ENCODE measurements at places on chromosomes 7 and 10.

DNA sequence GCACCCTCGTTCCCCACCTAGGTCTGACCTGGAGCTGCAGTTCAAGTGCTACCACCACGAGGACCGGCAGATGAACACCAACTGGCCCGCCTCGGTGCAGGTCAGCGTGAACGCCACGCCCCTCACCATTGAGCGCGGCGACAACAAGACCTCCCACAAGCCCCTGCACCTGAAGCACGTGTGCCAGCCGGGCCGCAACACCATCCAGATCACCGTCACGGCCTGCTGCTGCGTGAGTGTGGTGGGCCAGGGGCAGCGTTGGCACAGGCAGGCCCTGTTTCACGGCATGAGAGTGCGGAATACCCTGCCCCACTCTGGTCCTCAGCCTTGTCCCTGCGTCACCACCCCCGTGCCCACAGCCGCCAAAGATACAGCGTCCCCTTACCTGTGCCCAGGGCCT is 46.6 kb upstream of the PPIF start:
- DNase-seq = no peak

GRCh38 chr10:113273181-113274163 is 279.4 kb upstream of the HABP2 start:
- DNase-seq = no peak

GRCh38 chr7:117017702-117018266 is 64.5 kb downstream of the ST7 start:
- DNase-seq = no peak

DNA sequence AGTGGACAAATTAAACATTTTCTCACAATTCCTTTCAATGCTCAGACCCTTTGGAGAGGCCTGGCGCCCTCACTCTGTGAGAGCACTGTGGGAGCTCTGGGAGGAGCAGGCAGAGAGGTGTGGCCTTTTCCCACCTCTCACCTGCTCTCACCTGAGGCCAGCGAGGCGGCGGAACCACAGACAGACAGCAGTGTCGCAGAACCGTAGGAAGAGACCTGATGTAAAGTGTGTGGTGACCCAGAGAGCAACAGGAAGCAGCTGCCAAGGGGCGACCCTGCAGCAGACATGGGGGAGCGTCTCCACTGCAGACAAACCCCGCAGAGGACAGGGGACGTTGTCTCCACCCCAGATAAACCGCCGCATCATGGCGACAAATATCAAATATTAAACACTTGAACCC is 15.6 kb upstream of the PARP12 start:
- DNase-seq = no peak

- no peak for DNase-seq
These were observed 22.4 kb downstream of the PRSS2 start for GRCh38 chr7:142793156-142793555.

- no peak for DNase-seq
These were observed 34.2 kb upstream of the POM121L12 start for GRCh38 chr7:53001221-53001620.

GRCh38 chr7:114026486-114027089 is 107.8 kb upstream of the PPP1R3A start:
- DNase-seq = no peak

DNA sequence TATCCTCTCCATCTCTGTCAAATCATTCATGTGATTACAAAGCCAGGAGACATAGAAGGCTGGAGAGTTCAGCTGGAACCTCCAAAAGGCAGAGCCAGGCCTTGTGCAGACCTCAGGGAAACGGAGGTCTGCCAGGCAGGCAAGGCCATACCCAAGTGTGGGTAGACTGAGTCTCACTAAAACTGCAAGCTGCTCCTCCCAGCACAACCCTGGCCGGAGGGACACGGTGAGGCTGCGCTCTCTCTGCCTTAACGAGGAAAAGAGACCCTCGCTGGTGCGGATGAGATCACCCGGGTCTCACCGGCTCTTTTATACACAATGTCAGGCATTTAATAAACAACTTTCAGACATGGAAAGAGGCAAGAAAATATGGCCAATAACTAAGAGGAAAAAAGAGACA is 66.1 kb upstream of the INPP5A start:
- no peak for DNase-seq

- no peak for DNase-seq
These were observed at the start of gene ADGRA1 for GRCh38 chr10:133087679-133088178. Gene ADGRA1, plus strand, starts transcription at chr10:133087924. Its CDS starts 986 bp downstream, at chr10:133088910.

- no peak for DNase-seq
These were observed 29.4 kb downstream of the FAM241B start for GRCh38 chr10:69659241-69660038.

DNA sequence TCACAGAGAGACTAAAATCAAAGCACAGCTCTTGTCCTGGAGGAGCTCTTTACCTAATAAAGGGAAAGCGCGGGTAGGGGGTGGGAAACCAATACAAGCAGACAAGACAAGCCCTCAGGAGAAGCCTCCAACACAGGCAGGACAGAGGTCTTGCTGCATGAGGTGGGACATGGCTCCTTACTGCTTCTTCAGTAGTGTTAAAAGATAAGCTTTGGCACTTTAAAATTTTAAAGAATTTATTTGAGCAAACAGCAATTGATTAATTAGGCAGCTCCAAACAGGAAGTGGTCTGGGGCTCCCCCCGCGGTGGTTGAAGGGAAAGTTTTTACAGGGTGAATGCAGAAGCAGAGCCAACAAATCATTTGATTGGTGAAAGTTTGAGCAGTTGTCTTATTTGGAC is 50.3 kb upstream of the MACC1 start:
- no peak for DNase-seq

GRCh38 chr10:13792006-13792405 is 205.2 kb downstream of the PRPF18 start:
- DNase-seq = no peak

- DNase-seq = no peak
These were observed 181.8 kb downstream of the DGKB start for GRCh38 chr7:14720785-14721184.

GRCh38 chr7:48537561-48537960 is 366.3 kb downstream of the ABCA13 start:
- no peak for DNase-seq

GRCh38 chr10:27312854-27313253 is 72.3 kb upstream of the ACBD5 start:
- no peak for DNase-seq

DNA sequence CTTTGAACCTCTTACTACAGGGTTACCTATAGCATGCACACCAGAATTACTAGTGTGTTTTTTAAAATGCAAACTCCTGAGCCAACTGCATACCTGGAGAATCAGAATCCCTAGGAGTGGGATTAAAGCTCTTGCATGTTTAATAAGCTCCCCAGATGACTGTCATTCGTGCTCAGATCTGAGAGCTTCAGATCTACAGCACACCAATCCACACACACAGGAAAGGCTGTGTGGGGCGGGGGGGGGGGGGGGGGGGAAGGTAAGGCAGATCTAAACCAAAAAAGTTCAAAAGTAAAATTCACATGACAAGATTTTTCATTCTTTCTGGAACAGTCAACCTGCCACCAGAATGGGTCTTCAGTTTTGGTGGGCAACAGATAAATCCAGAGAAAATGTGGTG is 5.5 kb downstream of the FAM3C start:
- no peak for DNase-seq
